ENCODE measurements at places on chromosomes 3 and 15. TPM values are rescaled to one million over a fixed set of nuclear protein-coding genes. Genes with fewer than 3 reads are reported as not detected.

Gene C15orf62
- not detected for total RNA-seq

Gene EXD1
- total RNA-seq: not detected

Gene SNX1
- 57.1 TPM for total RNA-seq

Gene DPPA2
- not detected for total RNA-seq

Gene RASGRP1
- 4.4 TPM for total RNA-seq

Gene SEMA3G
- 11.8 TPM for total RNA-seq

Gene LNP1
- 4.6 TPM for total RNA-seq

Gene BTLA
- not detected for total RNA-seq

Gene CLK3
- 59.2 TPM for total RNA-seq

Gene LRRIQ4
- total RNA-seq: 0.43 TPM

Gene GOLGA6B
- total RNA-seq: not detected

Gene GPR62
- total RNA-seq: 0.12 TPM

Gene SPG11
- 40.1 TPM for total RNA-seq

Gene OR4M2
- not detected for total RNA-seq

Gene PRR23A
- not detected for total RNA-seq

Gene CAMK2N2
- not detected for total RNA-seq

Gene FANCD2OS
- total RNA-seq: not detected

Gene CCR3
- total RNA-seq: not detected

Gene CEP19
- 1.1 TPM for total RNA-seq

Gene INAFM2
- total RNA-seq: 48.9 TPM

Gene RHCG
- 0.37 TPM for total RNA-seq

Gene ADCY5
- total RNA-seq: 105 TPM

Gene HIGD2B
- not detected for total RNA-seq

Gene FHIT
- 10.4 TPM for total RNA-seq

Gene ATP13A5
- total RNA-seq: not detected

Gene NLGN1
- total RNA-seq: 1.3 TPM

Gene ACKR2
- total RNA-seq: 0.78 TPM

Gene BFSP2
- total RNA-seq: not detected

Gene FOXB1
- not detected for total RNA-seq

Gene SCN5A
- 118 TPM for total RNA-seq

Gene LRRC2
- total RNA-seq: 7.0 TPM

Data from right atrium auricular region (tissue), 2 donors.